ENCODE measurements at places on chromosomes 3 and 15.

- no peak for DNase-seq
These were observed 23.4 kb downstream of the FNDC3B start for GRCh38 chr3:172062761-172063160.

DNA sequence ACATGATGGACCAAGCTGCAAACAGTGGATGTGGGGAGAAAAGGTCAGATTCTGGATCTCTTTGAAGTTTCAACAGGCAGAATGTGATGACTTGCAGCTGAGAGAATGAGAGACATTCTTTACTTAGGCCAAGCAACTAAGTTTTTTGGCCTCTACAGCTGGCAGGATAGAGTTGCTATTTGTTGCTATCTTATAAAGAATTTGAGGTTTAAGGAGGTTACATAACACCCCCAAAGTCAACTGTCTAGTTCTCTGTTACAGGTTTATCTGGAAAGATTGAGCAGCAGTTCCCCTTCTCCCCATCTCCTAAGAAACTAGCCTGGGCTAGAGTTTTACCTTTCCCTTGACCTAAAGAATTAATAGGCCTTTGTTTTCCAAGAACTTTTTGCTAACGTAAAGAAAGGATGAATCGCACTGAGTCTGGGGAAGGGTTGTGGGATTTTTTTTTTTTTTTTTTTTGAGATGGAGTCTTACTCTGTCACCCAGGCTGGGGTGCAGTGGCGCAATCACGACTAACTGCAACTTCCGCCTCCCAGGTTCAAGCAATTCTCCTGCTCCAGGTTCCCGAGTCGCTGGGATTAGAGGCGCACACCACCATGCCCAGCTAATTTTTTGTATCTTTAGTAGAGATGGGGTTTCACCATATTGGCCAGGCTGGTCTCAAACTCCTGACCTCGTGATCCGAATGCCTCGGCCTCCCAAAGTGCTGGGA is 26.6 kb upstream of the SLMAP start:
- DNase-seq: no peak

DNA sequence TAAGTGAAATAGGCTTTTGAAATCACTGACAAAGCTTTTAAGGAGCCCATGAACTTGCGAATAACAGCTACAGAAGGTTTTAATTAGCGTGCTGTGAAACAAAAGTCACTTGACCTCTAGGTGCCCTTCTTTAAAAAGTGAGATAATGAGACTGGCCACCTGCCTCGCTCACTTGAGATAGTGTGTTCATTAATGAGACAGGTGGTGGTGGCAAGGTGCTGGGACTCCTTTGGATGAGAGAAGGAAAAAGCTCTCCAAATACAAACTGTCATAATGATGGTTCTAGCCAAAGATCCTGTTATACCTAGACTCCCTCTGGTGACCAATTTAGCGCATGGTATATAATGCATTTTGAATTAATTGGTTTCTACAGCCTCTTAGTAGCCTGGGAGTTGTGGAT is 22.7 kb upstream of the IREB2 start:
- DNase-seq: no peak

DNA sequence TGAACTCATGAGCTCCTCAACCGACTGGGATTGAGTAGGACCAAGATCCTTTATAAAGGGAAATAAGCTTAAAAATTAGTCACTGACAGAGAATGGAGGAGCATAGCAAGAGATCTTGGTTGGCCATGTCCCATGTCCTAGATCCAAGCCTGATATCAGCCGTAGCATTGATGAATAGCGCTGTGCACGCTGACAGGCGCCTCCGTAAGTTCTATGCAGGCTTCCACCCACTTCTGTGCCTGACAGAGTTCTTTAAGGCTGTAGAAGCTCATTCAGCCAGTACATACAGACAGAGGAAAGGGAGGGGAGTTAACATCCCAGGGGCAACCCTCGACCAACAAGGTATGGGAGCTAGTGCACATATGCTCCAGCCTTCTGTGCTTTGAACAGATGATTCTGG is 251.7 kb upstream of the TBC1D5 start:
- no peak for DNase-seq
